Activated B cell treated with CpG ODN at 0.5 μM for 24 hours (primary cell): ENCODE measurements at places on chromosomes 12 and 14. TPM values are rescaled to one million over a fixed set of nuclear protein-coding genes. Genes with fewer than 3 reads are reported as not detected.

ABHD4 gene
- total RNA-seq = 12.1 and 13.0 TPM in 2 replicates

CCDC38 gene
- total RNA-seq = 0.09 and 0.42 TPM in 2 replicates

FAM186B gene
- 0.93 and 1.5 TPM in 2 replicates for total RNA-seq

FKBP11 gene
- 22.9 and 26.1 TPM in 2 replicates for total RNA-seq

KRT77 gene
- total RNA-seq = not detected in 2 replicates

CORO1C gene
- 68.3 and 69.4 TPM in 2 replicates for total RNA-seq

TMEM233 gene
- total RNA-seq = not detected in 2 replicates

C12orf56 gene
- not detected in 2 replicates for total RNA-seq

SOX5 gene
- 80.5 and 85.5 TPM in 2 replicates for total RNA-seq

NEUROD4 gene
- total RNA-seq = not detected in 2 replicates

DNA sequence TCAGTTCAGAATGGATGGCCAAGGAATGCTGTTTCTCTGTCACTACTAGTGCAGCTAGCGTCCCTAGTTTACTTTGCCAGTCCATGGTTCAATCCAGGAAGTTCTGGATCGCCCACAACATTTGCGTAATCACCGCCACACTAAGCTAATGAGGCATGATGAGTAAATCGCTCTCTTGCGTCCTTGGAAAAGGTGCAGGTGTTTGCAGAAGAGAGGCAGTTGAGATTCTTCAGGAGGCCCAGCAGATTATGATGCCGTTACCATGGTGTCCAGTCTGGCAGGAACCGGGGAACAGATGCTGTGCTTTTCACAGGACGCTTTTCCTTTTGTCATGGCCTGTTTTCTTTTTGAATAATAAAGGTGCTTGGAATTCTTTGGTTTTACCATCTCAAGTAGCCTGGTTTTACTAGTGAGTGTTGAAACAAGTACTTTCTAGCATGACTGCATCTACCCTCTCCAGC is 9.0 kb downstream of the TPH2 start:
- peaks cover 28% of the 10 kb centered on the region for H3K27me3 ChIP-seq
- no peak for DNase-seq
- H3K4me1 ChIP-seq = no peaks in the 10 kb centered on the region
- no peak overlapping the region for H3K27ac ChIP-seq
- H3K4me3 ChIP-seq = no peak overlapping the region

DNA sequence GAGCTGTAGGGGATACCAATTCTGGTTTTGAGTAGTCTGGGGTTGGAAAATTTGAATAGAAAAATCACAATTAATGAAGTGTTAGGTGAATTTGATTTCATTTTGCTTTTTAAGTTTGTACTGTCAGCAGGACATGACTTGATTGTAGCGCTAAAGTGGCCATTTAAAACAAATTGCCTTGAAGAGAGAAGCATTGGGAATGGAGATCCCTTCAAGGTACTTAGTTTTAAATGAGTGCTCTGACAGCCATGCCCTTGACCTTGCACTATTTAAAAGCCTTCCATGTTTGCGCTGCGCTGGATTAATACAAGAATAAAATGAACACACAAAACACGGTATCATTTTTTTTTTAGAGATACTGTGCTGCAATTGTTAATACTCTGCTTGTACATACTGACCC is 345.9 kb downstream of the NAV3 start:
- H3K27me3 ChIP-seq = no peaks in the 10 kb centered on the region
- DNase-seq = no peak
- H3K4me1 ChIP-seq = no peaks in the 10 kb centered on the region

DNA sequence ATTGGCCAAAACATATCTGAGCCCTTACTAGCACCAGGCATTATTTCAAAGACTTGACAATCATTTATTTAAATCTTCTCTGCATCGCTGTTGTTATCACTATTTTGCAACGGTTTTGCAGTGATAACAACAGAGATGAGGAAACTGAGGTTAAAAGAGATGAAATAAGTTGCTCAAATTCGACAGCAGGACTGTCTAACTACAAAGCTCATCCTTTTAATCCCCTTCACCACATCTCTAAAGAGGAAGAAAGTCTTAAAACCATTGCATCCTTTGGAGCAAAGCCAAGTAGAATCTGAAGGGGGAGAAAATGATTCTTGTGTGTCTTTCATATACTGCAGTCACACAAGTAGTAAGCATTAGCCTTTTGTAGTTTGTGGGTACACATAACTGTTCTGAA is 14.8 kb upstream of the ETNK1 start:
- peaks cover 4% of the 10 kb centered on the region for H3K27me3 ChIP-seq
- no peaks in the 10 kb centered on the region for H3K4me1 ChIP-seq
- no peaks in the 10 kb centered on the region for H3K36me3 ChIP-seq
- no peak for DNase-seq

DNA sequence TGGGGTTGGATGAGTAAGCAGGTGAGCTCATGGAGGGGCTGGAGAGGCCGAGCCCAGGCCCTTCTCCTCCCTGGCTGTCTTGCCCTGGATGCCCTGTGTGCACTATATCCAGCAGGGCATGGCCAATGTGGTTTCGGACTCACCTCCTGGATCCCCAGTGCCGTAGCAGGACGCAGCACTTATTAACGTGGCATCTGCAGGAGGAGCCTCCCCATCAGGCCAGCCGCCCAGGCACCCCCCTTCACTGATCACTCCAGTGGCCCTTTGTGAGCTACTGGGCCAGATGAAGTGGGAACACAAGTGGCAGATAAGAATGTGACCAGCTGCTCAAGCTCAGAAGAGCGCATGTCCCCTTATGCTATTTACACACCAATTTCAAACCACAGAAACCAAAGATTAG is 43.1 kb upstream of the DICER1 start:
- peaks cover 50% of the 10 kb centered on the region for H3K36me3 ChIP-seq
- no peaks in the 10 kb centered on the region for H3K27me3 ChIP-seq
- no peak overlapping the region for H3K27ac ChIP-seq
- H3K4me1 ChIP-seq = peaks cover 4% of the 10 kb centered on the region
- no peak for DNase-seq
- H3K4me3 ChIP-seq = no peak overlapping the region

DNA sequence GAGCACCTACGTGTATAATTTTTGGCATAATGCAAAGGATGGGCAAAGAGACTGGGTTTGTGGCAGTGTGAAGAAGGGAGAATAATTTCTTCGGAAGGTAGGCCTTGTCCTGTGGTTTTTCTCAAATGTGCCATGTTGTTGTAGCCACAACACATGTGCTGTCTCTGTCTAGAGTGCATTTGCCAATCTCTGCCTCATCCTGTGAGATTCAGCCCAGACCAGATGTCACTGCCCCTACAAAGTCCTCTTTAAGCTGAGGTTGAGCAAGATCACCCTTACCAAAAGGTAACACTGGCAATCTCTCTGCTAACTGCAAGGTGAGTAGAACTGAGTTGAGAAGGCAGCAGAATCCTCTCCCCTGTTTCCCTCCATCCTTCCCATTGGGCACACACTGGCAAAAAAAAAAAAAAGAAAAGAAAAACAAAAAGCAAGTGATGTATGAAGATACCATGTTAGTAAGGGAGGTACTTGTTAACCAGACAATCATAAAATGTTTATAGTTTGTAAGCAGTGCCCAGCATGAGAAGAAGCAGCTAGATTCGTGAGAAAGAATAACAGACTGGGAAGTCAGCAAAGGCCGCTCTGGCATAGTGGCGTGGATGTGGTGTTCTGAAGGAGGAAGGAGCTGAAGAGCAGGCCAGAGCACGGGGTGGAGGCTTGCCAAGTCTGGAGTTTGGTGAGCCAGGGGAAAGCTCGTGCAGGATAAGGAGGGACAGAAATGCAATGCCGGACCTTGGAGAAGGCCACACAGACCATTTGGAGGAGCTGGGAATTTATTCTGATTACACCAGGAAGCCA is 18.9 kb downstream of the DYRK2 start:
- DNase-seq = no peak
- peaks cover 24% of the 10 kb centered on the region for H3K36me3 ChIP-seq
- no peak overlapping the region for H3K27ac ChIP-seq
- peaks cover 17% of the 10 kb centered on the region for H3K4me1 ChIP-seq
- H3K4me3 ChIP-seq = no peak overlapping the region

DNA sequence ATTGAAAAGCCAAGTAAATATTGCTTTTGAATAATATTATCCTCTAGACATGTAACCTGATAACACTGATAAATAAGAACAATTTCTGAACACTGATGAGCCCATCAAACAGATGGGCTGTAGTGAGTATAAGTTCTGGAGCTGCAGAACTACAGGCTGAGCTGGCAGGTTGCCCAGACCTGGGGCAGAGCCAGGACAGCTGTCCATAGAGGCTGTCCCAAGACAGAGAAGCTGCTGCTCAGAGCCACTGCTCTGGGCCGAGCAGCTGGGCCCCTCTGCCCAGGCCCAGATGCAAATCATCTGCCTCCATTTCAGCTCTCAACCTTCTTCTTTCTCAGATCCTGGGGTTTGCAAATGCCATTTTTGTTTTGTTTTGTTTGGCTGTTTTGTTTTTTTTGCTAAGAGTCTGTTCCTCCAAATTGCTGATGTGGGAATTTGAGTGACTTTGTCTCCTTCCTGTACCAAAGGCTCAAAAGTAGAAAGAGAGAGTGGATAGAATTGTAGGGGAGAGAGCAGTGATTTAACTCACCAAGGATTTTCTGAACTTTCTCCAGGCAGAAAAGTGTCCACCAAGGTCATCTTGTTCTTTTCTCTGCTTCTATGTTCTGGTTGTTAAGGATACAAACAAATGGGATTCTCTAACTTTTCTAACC is 4.0 kb upstream of the TESPA1 start:
- H3K4me1 ChIP-seq = peaks cover 79% of the 10 kb centered on the region
- H3K4me3 ChIP-seq = peak overlapping the region; percentile 16
- peak overlapping the region; percentile 76 for H3K27ac ChIP-seq

DNA sequence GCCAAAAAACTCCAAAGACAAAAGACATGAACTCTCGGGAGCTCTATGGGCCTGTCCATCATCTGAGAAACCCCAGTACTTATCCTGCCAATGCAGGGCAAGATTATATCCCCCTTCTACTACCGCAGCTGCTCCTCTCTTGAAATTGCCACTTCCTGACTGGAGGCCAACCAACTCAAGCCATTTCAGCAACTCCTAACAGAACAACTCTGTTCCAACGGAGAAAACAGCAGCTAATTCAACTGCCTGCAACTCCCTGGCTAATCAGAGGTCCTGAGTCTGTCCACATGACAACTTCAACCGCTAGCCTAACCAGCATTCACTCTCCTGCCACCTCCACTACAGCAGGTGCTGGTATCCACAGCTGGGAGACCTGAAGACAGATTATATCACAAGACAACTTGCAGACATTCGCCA is 24.1 kb downstream of the CEP83 start:
- no peak overlapping the region for H3K27ac ChIP-seq
- H3K27me3 ChIP-seq = no peaks in the 10 kb centered on the region
- DNase-seq = no peak
- H3K4me3 ChIP-seq = no peak overlapping the region
- H3K36me3 ChIP-seq = peaks cover 18% of the 10 kb centered on the region
- peaks cover 12% of the 10 kb centered on the region for H3K4me1 ChIP-seq

GRCh38 chr12:55068416-55069010 is 48.7 kb downstream of the NEUROD4 start:
- DNase-seq = no peak
- no peaks in the 10 kb centered on the region for H3K36me3 ChIP-seq
- H3K27me3 ChIP-seq = peaks cover 6% of the 10 kb centered on the region
- no peaks in the 10 kb centered on the region for H3K4me1 ChIP-seq
- H3K27ac ChIP-seq = no peak overlapping the region
- no peak overlapping the region for H3K4me3 ChIP-seq

- H3K4me3 ChIP-seq = no peak overlapping the region
- no peak for DNase-seq
- H3K27ac ChIP-seq = no peak overlapping the region
- H3K36me3 ChIP-seq = peaks cover 27% of the 10 kb centered on the region
- no peaks in the 10 kb centered on the region for H3K4me1 ChIP-seq
Measured at GRCh38 chr12:113381220-113381619, 22.5 kb downstream of the SDS start.

DNA sequence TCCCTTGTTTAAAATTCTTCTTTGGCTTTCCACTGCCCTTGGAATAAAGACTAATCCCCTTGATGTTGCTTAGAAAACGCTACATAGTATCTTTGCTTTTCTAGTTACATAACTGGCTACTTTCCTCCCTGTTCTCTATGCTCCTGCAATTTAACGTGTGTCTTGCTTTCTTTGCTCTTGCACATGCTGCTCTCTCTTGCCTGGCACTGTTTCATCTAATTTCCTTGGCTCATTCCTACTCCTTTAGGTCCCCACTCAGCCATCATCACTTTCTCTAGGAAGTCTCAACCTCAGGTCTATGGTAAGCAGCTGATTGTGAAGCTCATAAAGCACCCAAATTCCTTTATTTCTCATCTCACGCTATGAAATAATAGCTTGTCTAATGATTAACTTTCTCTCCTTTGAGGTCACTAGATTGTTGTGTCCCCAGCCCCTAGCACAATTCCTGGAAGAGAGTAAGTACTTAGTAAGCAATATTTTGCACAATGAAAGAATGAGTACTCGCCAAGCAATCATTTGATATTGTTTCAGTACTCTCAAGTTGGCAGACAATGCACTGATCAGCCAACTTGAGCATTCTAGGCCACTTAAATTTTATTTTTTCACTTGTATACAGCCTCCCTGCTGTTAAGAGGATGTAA is 3.3 kb downstream of the ALDH6A1 start:
- peaks cover 18% of the 10 kb centered on the region for H3K36me3 ChIP-seq
- H3K27me3 ChIP-seq = no peaks in the 10 kb centered on the region
- no peak overlapping the region for H3K4me3 ChIP-seq
- no peak for DNase-seq
- peaks cover 26% of the 10 kb centered on the region for H3K4me1 ChIP-seq
- no peak overlapping the region for H3K27ac ChIP-seq

DNA sequence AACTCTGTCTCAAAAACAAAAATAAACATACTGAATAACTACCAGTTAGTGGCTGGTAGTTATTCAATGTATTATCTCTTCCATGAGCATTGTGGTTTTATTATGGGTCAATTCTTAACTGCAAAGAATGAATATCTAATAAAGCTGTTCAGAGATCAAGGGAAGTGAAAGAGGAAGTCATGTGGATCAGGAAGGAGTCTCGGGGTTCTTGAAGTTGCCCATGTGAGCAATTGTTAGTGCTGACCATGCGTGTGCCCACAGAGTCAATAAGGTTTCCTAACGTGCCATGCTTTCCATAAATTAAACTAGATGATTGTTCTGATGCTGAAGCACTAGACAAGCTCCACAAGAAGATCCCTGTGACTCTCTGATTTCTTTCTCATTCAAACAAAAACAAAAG is 136.5 kb upstream of the CPSF6 start:
- H3K4me1 ChIP-seq = peaks cover 23% of the 10 kb centered on the region
- no peak for DNase-seq
- H3K4me3 ChIP-seq = no peak overlapping the region

DNA sequence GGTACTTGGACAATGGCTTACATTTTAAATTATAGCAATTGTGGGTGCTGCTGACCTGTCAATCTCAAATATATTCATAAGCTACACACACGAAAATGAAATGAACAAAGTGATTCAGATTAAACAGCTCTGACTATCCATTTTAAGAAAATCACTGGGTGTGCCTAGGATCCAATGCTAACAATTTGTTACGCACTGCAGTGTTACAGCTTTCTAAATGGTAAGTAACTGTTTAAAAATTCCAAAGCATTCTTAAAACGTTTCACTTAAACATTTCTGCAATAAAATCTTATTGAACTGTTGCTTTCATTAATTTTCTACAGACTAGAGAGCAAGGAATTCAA is 18.9 kb downstream of the LMO3 start:
- no peak overlapping the region for H3K27ac ChIP-seq
- H3K4me3 ChIP-seq = no peak overlapping the region
- no peaks in the 10 kb centered on the region for H3K27me3 ChIP-seq
- H3K36me3 ChIP-seq = no peaks in the 10 kb centered on the region
- no peaks in the 10 kb centered on the region for H3K4me1 ChIP-seq

GRCh38 chr12:114504311-114504710 is 98.4 kb upstream of the TBX5 start:
- no peak overlapping the region for H3K4me3 ChIP-seq
- no peak for DNase-seq
- H3K36me3 ChIP-seq = no peaks in the 10 kb centered on the region
- no peak overlapping the region for H3K27ac ChIP-seq
